Large intestine (tissue), 12 donors: ENCODE measurements at places on chromosomes 3 and 15.

DNA sequence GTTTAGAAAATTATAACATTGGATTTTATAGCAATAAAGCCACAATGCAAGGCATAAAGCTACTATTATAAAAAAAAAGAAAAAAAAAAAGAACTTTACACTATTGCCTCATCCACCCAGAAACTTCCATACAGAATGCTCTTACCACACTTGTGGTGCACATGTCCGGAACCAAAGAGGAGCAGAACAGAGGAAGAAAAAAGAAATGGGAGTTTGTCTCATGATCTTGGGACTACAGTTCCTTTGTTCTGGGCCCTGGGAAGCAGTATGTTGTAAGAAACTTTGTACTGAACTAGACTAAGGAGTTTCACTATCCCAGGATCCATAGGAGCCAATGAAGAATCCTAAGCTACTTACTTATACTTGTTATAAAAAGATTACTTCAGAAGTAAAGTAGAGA, 36.1 kb downstream of the FMN1 start:
- peak; percentile 79 for DNase-seq

- no peak for DNase-seq
Observed at GRCh38 chr3:49158103-49158709, 7.9 kb downstream of the CCDC71 start.

GRCh38 chr15:48541341-48542278, 103.9 kb downstream of the FBN1 start:
- no peak for DNase-seq

GRCh38 chr15:67999320-68000100, 54.6 kb upstream of the PIAS1 start:
- DNase-seq: no peak

GRCh38 chr3:48084929-48085328, 68.7 kb upstream of the MAP4 start:
- no peak for DNase-seq

GRCh38 chr3:121566773-121567172, 976 bp upstream of the ARGFX start:
- no peak for DNase-seq

DNA sequence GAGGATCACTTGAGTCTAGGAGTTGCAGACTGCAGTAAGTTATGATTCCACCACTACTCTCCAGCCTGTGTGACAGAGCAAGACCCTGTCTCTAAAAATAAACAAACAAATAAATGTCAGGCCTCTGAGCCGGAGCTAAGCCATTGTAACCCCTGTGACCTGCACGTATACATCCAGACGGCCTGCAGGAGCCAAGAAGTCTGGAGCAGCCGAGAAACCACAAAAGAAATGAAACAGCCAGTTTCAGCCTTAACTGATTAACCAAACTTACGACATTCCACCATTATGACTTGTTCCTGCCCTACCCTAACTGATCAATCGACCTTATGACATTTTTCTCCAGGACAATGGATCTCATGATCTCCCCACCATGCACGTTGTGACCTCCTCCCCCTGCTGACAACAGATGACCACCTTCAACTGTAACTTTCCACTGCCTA, 32.5 kb upstream of the ZKSCAN7 start:
- DNase-seq: no peak

- no peak for DNase-seq
Observed at GRCh38 chr15:66433726-66434125, 47.0 kb downstream of the MAP2K1 start.

- no peak for DNase-seq
Observed at GRCh38 chr15:49900006-49900902, 218.8 kb downstream of the ATP8B4 start.

GRCh38 chr3:105774444-105775180, 94.2 kb downstream of the CBLB start:
- DNase-seq: no peak

GRCh38 chr3:22660606-22661005, 542.5 kb upstream of the UBE2E2 start:
- DNase-seq: no peak

DNA sequence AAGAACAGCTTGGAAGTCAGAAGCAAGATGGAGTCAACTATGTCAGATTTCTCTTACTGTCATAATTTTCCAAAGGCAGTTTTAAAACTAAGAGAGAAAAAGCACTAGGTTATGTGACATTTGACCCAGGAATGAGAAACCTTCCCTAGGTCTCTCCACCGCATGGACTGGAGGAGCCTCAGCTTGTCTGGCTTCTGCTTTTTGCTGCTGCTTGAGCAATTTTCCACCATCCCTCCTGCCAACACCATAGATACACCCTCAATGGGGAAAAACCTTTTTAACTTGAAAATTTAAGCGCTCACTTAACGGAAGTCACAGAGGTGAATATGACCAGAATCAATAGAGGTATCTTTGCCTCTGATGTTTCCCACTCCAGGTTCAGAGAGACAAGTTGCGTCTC, 17.8 kb upstream of the IREB2 start:
- DNase-seq: no peak
